Fibroblast of villous mesenchyme (primary cell): ENCODE measurements at places on chromosomes 1 and 21.

GRCh38 chr1:235079443-235080296 lies 49.0 kb downstream of the TOMM20 start:
- DNase-seq: no peak

- no peak for DNase-seq
Observed at GRCh38 chr1:201463071-201463552, 5.9 kb downstream of the PHLDA3 start.

DNA sequence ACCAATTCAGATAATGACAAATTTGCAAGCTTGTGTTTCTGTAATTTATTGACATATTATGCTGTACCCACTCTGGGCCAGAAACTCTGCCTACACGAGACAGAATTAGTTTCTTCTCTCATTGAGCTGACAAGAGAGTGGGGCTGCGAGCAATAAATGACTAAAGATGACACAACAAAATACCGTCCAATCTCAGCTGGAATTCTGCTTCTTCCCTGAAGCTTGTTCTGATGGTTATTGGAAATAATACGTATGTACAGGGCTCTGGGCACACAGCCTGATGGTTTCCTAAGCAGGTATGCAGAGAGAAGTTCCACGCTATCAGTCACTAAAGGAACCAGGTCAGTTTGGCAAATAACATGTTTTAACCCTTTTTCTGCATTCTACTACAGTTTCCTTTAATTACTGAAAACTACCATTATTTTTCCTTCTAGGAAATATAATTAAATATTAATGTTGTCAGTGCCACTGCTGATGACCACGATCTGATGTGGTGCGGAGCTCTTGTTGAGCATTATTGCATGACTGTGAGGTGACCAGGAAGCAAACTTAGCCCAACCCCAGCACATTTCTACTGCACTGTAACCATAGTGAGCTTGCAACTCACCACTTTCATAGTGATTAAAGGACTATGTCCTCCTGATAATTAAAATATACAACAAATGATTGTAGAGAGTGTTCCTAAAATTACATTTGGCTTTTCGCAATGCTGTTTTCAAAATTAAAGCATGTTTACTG lies 221.4 kb upstream of the L1TD1 start:
- no peak for DNase-seq

GRCh38 chr1:30691480-30691879 lies 31.9 kb downstream of the MATN1 start:
- DNase-seq: no peak

DNA sequence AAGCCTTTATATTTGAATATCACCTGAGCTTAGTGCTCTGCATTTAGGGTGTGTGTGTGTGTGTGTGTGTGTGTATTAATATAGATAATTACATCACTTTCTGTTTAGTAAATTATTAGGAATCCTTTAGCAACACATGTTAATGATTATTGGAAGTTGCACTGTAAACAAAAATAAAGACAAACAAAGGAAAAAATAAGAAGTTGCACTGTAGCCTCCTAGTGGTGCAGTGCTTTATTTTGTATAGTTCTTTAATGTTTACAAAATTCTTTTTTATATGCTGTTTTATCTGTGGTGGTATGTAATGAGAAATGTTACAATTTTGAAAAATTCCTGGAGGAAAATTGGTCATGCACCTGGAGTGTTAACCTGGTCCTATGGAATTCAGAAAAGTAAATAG lies 69.2 kb downstream of the UBE4B start:
- DNase-seq: no peak

DNA sequence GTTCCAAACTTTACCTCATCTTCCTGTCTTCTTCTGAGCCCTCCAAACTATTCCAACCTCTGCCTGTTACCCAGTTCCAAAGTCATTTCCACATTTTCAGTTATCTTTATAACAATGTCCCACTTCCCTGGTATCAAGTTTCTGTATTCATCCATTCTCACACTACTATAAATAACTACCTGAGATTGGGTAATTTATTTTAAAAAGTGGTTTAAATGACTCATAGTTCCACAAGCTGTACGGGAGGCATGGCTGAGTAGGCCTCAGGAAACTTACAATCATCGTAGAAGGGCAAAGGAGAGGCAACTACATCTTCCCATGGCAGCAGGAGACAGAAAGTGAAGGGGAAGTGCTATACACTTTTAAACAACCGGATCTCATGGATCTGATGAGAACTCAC lies 428.5 kb upstream of the RGS18 start:
- no peak for DNase-seq

DNA sequence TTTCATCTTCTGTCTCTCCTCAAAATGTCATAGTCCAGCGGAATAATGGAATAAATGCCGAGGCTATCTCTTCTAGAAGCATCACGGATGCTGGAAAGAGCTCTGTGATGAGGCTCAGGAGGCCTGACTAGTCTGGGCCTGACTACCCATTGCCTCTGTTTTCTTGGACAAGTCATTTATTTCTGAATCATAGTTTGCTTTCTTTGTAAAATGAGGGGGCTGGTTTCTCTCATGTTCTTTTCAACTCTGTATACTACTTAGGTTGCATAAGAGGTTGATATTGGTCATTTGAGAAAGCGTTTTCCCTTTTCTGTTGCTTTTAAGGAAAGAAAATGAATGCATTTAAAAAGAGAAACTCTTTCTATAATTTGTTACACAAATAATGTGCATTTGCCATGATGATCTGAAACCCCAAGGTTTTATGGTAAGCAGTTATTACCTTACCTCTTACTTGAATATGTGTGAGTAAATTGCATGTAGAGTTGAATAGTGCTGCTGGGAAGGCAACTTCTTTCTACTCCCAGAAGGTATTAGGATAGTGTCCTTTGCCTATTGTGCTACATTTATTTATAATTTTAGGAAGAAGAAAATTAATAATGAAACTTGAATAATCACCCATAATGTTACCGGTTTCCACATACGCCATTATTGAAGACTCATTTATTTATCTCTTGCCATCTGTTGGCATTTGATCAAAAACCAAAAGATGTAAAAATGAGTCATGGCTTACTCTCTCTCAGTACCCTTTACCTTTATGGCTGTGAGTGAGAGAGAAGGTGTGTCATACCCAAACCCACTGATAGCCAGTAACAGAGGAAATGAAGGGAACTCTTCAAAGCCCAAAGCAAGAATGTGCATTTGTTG lies 179.1 kb downstream of the FASLG start:
- peak; percentile 56 for DNase-seq

- DNase-seq: no peak
Observed at GRCh38 chr1:151491641-151492040, 19.5 kb upstream of the CGN start.

GRCh38 chr1:86747304-86747703 lies 42.9 kb downstream of the SH3GLB1 start:
- DNase-seq: no peak

- DNase-seq: no peak
Observed at GRCh38 chr1:38528623-38529022, 330.9 kb downstream of the RRAGC start.

DNA sequence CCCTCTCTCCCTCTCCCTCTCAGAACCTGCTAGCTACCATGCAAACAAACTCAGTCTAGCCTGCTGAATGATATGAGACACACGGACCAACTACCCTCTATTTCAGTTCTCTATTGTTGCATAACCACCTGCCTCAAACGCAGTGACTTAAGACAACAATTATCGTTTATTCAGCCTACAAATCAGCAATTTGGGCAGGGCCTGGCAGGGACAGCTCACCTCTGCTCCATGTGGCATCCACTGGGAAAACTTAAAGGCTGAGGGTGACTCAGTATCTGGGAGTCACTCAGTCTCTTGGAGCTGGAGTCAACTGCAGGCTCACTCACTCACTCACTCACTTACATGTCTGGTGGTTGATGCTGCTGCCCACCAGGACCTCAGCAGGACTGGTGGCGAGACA lies 121.3 kb downstream of the SEC16B start:
- no peak for DNase-seq

DNA sequence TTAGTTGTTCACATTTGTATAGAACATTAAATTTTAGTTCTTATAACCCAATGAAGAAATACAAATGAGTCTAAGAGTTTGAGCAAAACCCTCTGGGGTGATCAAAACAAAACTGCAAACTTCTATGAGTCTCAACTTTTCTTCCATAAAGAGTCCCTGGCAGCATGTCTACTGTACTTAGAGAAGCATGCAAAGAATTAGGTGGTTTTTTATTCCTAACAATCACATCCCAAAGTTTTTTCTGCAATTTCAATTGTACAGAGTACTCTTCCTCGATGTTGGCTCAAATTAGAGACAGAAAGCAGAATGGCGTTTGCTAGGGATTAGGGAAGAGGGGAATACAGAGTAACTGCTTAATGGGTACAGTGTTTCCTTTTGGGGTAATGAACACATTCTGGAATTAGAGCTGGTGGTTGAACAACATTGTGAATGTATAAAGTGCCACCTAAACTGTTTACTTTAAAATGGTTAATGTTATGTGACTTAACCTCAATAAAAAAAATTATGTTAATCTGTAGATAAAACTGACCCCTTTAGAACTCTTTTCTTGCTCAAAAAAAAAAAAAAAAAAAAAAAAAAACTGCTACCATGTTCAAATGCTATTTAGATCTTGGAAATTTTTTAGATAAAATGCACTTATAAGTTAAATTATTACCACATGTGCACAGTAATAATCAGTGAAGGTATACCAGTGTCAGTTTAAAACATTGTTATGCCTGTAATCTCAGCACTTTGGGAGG lies 4.8 kb downstream of the RC3H1 start:
- DNase-seq: no peak

DNA sequence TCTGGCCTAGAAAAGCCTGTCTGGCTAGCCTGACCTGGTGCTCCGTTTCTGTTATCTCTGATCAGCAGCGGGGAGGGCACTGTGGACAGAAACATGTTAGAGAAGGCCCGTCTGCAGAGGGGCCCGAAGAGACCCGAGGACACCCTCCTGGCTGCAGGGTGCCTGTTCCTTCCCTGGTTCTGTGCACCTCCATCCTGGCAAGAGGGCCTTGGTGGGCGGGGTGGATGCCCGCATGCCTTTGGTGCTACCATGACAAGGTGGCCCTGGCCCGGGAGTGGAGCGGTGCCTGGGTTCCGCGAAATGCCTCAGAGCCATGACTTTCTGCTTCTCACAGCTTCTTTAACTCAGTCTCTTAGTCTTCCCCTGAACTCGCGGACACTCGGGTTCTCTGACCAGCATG lies 233.6 kb downstream of the CAMTA1 start:
- no peak for DNase-seq

GRCh38 chr21:31041295-31042079 lies 3.2 kb upstream of the KRTAP19-8 start:
- no peak for DNase-seq

- peak; percentile 32 for DNase-seq
Observed at GRCh38 chr1:197619008-197619640, 156.2 kb downstream of the DENND1B start.
